ENCODE measurements at places on chromosomes 2 and 18.

DNA sequence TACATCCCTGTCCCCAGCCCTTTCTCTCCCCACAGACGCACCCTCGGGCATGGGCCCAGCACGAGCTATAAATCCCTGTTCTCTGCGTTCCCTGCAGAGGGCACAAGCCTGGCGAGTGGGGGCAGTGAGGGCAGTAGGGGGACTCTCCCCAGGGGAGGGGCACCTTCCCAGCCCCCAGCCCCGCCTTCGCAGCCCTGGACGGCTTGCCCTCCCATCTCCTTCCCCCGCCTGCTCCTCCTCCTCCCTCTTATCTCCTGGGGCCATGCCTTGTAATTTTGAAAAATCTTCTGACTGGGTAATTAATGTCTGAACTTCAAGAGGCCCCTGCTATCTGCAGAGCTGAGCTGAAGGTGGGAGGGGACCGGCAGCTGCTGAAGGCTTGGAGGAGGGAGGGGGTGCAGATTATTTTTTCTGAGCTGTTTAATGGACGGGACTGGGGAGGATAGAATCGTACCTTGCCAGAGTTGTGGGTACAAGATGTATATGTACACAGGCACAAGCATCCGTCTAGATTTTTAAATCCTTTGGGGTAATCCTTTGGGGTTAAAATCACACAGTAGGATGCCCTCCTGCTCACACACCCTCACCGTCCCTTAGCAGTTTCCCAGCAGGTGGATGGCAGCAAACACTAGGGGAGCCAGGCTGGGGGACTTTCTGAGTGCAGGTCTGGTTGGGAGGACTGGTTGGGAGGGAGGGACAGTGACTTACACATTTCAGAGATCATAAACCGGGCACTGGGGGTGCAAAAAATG, 121.9 kb downstream of the SMAD7 start:
- DNase-seq, result no peak

DNA sequence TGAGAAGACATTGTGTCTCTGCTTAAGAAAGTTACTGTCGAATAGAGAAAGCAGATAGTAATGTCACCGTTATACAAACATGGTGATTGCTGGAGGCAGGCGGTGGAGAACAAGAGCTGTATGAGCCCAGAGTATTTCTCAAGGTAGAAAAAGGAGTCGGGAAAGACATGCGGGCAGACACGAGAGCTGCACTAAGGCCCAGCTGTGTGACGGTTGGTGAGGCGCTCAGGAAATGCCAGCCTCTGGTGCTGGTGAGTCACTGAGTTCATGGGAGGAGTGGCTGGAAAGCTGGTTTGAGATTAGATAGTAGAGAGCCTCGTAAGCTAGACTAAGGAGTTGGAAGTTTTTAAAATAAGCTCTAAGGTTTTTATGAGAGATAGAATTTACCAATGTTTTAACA, 390.9 kb upstream of the TRIB2 start:
- no peak for DNase-seq

GRCh38 chr18:48805826-48806535, 144.8 kb downstream of the SMAD7 start:
- DNase-seq, result peak; percentile 2

DNA sequence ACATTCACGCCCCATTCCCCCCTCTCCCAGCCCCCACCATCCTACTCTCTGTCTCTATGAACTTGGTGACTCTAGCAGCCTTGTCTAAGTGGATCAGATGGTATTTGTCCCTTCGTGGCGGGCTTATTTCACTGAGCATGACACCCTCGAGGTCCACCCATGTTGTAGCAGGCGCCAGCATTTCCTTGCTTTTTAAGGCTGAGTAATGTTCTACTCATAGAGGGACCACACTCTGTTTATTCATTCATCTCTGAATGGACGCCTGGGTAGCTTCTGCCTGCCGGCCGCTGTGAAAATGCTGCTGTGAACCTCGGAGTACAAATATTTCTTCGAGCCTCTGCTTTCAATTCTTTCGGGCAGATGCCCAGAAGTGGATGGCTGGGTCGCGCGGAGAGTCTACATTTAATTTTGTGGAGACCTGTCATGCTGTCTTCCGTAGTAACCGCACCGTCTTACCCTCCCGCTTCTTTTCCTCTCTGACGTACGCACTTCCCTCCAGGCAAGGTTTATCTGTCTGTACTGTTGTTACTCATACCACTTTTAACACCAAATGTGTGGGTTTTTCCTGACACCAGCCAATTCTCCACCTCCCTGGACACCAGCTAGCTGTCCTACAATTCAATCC, 5.6 kb downstream of the CROCC2 start:
- DNase-seq, result no peak

- DNase-seq, result no peak
These were observed 48.6 kb downstream of the SMAD2 start for GRCh38 chr18:47881752-47882455.

GRCh38 chr2:29405707-29406106, 290.5 kb downstream of the CLIP4 start:
- no peak for DNase-seq

DNA sequence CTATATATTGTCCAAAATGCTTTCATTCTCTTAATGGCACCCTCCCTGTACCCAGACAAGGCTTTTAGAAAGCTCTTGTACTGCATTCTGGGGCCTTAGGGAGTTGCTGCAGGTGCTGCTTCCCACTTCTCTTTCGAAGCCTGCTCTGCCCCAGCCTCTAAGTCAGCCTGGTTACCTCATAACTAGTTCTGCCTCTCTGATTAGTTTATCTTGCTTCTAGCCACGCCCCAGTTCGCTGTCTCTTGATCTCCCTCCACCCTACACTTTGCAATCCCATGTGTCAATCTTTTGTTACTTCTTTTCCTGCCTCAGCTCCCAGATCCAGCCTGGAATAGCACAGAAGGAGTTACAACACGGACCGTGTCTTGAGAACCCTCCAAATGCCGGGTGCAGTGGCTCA, 13.8 kb upstream of the NCOA1 start:
- no peak for DNase-seq

DNA sequence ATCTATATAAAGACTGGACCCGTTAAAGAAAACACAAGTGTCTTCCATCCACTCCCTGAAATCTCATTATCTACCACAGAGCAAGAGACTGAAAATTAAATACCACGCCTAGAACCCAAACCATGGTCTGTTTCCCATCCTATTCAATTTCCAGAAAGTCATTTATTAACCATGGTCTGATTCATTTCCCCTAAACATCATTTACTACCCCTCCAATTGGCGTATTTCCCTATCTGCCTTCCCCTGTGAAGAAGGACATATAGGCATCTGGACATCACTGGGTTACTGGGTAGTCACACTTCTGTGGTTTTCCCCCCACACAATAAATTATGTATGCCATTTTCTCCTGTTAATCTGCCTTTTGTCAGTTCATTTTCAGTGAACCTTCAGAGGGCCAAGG, 30.8 kb downstream of the CCDC93 start:
- no peak for DNase-seq

DNA sequence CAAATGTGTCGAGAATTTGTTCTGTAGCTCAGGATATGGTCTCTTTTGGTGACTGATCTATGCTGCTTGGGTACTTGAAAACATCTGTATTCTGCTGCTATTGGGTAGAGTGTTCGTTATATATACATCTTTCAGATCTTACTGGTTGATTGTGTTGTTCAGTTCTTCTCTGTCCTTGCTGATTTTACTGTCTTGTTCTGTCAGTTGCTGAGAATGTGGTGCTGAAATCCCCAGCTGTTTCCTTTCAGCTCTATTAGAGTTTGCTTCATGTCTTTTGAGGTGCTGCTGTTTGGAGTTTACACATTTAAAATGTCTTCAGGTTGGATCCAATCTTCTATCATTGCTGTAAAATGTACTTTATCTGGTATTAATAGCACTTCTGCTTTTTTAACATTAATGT, 12.9 kb downstream of the BCL2L11 start:
- no peak for DNase-seq

DNA sequence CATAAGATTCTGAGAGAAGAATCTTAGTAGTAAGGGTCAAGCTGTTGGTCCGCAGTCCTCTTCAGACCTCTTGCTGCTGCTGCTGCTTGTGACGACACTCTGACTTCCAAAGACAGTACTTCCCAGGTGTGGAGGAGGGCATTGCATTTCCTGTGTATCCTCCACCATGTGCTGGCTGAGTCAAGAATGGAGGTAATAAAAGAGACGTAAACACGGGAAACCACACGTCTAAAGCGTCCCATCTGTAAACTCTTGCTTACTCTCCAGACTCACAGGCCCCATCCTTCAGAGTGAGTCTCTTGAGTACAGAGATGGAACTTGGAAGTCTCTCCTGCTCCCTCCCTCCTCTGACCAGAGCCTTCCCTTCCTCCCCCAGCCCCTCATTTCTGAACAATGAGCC, 25.6 kb downstream of the KLHL29 start:
- DNase-seq, result no peak

- DNase-seq, result no peak
These were observed 62.1 kb downstream of the PRKCE start for GRCh38 chr2:45713591-45713990.

DNA sequence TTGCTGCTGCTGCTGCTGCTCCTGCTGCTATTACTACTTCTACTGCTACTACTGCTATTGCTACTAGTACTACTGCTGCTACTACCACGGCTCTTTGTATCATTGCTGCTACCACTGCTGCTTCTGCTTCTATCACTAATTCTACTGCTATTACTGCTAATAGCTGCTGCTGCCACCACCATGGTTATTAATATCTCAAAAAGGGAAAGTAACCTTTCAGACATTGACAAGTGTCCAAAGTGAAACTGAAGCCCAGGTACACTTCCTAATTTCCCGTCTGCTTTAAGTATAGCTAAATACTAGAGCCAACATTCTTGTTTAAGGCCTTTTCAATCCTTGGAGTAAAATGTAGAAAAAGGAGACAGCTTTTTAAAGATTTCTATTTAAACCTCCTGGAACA, 45.4 kb upstream of the EHBP1 start:
- DNase-seq, result no peak

DNA sequence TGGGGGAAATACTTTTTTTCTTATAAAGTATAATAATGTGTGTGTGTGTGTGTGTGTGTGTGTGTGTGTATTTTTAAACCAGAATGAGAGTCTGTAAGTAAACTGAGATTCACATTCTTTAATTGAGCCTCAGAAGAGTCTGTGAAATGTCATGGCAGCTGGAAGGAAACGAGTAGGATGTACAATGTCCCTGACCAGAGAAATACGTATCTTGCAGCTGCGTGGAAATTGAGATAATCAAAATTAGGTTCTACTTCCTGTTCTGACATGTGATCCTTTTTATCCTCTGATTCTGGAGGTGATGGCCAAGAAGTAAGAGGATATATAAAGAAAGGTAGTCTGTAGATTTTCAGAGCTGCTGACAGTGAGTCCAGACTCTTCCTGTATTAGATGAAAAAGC, 50.0 kb downstream of the SH3RF3 start:
- DNase-seq, result no peak

DNA sequence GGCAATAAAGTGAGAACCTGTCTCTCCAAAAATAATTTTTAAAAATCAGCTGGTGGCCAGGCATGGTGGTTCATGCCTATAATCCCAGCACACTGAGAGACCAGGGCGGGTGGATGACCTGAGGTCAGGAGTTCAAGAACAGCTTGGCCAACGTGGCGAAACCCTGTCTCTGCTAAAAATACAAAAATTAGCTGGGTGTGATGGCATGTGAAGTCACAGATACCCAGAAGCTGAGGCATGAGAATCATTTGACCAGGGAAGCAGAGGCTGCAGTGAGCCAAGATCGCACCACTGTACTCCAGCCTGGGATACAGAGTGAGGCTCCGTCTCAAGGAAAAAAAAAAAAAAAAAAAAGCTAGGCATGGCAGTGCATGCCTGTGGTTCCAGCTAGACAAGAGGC, 7.4 kb upstream of the GPR75 start:
- no peak for DNase-seq

DNA sequence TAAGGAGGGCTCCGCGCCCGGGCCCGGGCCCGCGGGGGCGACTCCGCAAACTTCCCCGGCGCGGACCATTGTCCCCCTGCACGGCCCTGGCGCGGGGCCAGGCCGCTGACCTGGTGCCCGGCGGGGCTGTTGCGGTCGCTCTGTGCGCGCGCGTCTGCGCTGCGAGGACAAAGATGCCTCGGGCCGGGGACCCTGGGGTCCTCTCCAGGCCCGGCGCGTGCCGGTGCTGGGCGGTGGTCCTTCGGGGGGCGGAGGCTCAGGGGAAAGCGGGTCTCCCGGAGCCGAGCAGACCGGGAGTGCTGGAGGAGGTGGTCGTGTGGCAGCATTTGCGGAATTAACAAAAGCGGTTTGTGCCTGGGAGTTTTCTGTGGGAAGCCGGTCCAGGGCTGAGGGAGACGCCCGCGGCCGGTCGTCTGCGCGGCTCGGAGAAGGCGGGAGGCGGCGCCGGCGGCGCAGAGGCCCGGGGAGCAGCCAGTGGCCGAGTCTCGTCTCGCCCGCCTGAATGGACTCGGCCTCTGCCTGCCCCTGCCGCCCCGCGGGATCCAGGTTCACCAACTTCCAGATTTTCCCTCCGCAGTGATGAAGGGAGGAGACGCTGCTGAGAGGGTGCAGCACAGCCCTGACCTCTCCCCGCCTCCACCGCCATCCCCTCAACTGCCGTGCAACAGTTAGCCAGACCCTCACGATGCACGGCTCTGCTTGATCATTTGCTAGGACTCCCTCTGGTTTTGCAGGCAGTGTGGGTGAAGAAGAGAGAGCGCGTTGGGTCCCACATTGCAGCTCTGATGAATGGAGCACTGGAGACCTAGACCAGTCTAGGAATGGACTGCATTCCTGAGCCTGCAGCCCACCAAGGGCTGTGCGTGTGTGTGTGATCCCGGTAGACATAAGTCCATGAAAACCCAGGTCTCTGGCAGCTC, 705 bp downstream of the EFR3B start:
- DNase-seq, result peak; percentile 11

- DNase-seq, result no peak
These were observed 264.7 kb downstream of the TCF4 start for GRCh38 chr18:55323051-55323994.

GRCh38 chr18:78677483-78678317, 301.9 kb upstream of the SALL3 start:
- DNase-seq, result no peak

DNA sequence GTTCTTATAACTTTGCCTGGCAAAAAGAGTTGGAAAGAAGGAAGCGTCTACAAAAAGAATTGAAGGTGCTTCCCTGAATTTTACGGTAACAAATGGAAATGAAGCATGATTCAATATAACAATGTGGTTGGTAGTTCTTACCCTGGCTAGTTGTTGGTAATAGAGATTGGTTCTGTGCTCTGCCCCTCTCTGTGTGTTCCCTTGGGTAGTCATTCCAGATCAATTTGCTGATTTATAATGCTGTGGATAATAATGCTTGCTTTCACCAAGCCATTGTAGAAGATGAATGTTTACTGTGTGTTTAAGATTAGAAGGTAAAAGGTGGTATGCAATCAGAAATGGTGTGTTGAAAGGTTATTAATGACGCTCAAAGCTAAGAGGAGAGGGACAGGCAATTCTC, 577.8 kb upstream of the NXPH2 start:
- DNase-seq, result no peak

- DNase-seq, result no peak
These were observed 25.1 kb downstream of the SPDYA start for GRCh38 chr2:28835781-28836180.

GRCh38 chr2:137963535-137964065, 673 bp upstream of the HNMT start:
- DNase-seq, result no peak

- no peak for DNase-seq
These were observed 6.2 kb downstream of the ADAM17 start for GRCh38 chr2:9549420-9549819.

GRCh38 chr2:217478831-217479455, 523.9 kb downstream of the TNS1 start:
- DNase-seq, result no peak

GRCh38 chr2:74424139-74424992, 2.8 kb downstream of the WDR54 start:
- no peak for DNase-seq
